ENCODE measurements at places on chromosomes 6 and 20.
A peak's percentile ranks its signal among the peaks of the same experiment; 100 is the strongest.

DNA sequence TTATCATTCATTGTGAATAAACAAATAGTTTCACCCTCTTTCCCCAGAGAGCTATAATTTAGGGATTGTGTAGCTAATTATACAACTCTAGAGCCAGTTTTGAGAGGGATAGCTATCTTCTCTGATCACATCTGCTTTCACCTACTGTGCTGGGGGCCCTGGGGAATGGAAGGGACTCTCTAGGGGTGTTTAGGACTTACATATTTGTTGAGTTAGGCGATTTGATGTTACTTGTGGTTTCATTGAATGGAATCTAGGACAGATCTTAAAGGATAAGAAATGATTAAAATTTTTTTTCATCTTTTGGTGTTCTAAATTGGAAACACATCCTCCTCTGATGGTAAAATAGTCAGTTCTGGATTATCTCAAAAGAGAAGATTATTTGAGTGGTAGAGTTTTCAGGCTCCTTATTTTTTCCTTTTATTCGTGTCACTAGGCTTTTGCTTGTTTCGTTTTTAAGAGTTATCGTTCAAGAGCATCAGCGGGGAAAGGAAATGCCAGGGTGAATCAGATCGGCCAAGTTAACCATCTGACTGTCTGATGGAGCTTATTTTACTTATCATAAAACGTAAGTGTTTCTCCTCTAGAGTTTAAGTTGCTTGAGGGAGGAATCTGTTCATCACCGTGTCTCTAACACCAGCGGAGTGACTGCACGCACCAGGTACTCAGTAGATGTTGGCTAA, 236.7 kb downstream of the FARS2 start:
- peak; percentile 50 for DNase-seq

DNA sequence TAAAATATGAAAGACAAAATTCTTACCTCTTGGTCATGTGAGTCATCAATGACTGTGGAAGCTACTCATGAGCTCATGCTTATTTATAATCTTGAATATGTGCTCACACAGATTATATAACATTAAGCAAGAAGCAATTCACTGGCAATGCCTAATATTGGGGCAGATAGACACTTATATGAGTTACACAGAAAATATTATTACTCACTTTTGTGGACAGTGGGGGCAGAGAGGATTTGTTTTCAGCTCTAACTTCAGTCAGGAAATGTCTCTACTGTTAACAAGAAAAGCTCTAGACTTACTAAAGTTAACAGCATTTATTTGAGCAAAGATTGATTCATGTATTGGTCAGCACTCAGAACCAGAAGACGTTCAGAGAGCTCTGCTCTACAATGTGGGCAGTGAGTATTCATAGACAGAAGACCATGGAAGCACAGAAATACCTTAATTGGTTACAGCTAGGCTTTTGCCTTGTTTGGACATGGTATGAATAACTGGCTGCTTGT, 85.8 kb upstream of the AHI1 start:
- no peak for DNase-seq

DNA sequence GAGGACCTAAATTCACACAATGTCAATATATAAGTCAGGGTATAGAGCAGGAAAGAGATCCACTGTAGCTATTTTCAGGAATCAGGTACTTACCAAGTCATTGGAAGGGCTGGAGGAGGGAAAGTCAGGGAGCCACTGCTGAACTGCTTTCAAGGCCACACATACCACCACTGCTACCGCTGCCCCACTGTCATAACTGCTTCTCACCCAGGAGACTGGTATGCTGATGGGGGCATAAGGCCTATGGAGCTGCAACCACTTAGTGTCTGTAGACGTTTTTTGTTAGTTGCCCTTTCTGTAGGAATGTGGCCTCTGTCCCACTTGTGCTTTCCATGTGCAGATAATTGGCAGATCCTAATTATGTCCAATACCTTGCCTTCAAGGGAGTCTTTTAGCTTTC, 5.4 kb downstream of the SMAP1 start:
- DNase-seq, result no peak

DNA sequence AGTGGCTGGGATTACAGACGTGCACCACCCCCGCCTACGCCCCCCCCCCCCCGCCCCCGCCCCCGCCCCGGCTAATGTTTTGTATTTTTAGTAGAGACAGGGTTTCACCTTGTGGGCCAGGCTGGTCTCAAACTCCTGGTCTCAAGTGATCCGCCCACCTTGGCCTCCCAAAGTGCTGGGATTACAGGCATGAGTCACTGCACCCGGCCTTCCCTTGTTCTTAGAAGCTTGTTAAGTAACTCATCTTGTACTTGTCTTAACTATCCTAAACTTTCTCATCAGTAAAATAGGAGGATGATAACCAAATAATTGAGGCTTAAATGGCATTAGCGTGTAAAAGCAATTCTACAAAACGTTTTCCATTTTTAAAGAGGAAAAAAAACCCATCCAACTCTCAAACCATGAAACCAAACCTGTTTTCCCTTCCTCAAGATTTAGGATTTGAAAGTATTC, 4.2 kb downstream of the CDYL start:
- no peak for DNase-seq

- peak; percentile 10 for DNase-seq
Observed at GRCh38 chr6:143368426-143368825, 82.1 kb downstream of the ADAT2 start.

- no peak for DNase-seq
Observed at GRCh38 chr6:138526822-138527235, 27.5 kb upstream of the NHSL1 start.

DNA sequence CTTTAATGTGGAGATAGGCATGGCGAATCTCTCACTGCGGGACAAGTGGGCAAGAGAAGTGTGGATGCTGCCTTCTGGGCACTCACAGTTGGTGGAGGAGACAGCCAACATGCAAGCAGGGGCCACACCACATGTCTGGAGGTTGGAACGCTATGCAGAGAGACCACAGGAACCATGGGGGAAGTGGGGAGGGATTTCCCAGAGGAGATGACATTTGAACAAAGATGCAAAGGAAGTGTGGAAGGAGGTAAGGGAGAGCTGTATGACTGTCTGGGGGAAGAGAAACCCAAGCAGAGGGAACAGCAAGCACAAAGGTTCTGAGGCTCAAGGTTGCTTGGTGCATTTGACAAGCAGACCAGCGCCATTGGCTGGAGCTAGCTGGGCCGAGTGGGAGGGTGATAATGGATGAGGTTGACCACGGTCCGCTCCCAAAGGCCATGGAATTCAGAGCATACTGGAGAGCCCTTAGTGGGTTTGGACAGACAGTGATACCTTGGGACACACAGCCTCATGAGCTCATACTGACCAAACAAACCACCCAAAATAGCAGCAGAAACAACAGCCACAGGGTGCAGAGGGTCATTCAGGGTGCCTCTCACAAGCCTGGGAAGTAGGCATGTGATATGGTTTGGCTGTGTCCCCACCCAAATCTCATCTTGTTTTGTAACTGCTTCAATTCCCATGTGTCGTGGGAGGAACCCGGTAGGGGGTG, 7.6 kb upstream of the FAM110A start:
- no peak for DNase-seq

DNA sequence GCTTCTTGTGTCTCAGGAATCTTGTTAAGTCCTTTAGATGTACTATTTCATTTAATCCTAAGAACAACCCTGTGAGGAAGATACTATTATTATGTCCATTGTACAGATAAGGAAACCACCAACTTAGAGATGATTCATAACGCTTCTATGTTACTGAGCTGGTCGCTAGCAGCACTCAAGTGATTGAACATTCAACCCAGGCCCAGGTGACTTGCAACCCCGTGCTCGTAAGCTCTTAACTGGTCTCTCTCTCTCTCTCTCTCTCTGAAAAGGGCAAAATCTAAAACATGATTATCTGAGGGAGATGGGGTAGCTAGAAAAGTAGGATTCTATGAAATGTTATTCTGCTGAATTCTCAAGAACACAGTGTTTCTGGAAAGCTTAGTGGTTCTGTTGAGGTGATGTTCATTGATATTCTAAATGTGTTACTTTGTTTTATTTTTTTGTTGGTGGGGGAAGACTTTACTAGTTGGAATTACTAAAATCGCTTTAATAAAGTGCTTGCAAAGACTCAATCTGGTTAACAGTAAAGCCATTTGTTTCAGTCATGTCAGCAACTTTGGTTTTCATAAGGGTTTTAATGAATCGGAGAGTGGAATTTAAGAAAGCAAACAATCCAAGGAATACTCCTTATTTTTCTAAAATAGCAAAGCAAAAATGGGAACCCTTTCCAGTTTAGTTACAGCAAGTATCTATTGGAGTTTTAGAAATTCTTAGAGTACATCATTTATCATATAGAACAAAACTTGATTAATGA, 265.0 kb upstream of the TAB2 start:
- no peak for DNase-seq

DNA sequence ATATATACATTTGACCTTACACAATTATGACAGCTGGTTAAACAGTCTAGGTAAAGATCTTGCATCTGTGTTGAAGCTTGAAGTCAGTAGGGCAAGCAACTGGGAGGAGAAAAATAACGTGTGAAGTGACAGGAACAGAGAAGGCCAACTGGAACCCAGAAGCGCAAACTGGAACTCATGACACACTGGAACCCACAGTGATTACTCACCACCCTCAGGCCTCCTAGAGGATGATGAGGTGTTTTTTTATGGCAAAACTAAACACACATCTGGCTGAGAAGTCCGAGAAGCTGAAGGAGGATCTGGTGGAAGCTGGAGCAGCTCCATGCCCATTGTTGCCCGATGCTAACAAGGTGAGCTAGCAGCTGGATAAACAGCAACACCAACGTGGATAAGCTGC, 108.1 kb downstream of the TMEM200A start:
- DNase-seq, result no peak

- no peak for DNase-seq
Observed at GRCh38 chr6:144478483-144478882, 193.3 kb downstream of the UTRN start.

- no peak for DNase-seq
Observed at GRCh38 chr20:54848262-54848661, 372.9 kb downstream of the DOK5 start.

GRCh38 chr6:97053643-97054411, 129.3 kb downstream of the KLHL32 start:
- DNase-seq, result no peak

DNA sequence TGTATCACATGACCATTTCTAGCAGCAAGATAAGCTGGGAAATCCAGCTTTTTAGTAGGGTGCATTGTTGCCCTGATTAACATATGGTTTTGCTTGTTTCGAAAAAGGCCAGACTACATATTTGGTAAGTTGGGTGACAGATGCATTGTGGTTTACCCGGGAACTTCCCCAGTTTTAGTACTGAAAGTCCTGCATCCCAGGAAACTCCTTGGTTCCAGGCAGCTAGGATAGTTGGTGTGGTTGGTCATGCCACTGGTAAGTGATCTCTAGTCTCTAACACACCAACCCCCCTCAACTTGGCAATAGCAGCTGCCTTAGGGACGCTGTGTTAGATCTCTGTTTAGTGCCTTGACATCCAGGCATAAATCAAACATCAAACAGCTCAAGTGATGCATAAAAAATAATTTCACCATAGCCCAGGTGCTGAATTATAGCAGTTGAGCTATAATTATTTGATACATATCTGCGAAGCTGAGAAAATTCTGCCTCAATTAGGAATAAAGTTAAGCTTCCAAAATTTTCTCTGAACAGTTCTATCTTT, 216.5 kb downstream of the TFAP2C start:
- DNase-seq, result no peak

DNA sequence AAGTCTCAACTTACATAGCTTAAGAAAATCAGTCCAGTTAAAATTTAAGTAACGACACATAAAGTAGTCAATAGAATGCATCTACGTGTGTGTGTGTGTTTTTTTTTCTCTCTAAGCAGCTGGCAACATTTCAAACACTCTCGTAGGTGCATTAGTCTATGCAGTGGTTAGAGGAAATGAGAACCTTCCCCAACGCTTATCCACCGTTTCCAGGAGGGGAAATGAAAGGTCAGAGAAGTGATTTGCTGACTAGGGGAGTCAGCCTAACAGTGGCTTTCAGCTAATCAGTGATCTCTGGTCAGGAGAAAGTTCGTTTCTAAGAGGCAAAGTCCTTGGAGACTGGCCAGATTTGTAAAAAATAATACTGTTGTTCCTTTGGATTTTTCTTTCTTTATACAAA, 806.6 kb downstream of the C6orf118 start:
- DNase-seq, result no peak

DNA sequence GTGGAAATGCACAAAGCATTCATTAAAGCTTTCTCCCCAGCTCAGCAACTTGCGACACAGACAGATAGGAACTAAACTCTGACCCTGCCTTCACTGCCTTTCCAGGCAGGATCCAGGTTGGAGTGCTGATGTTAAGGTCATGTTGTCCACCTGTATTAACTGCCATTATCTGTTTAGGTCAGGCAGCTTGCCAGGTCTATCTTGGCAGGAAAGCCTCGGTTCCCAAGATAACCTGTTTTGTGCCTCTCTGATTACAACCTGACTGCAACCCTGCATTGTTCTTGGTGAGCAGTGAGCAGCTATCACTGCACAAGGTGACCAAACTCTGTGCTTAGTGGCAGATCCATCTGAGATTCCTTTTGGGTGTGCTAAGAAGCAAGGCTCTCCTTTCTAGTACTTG, 23.2 kb upstream of the ELOVL2 start:
- DNase-seq, result no peak

GRCh38 chr20:46303176-46303956, 4.9 kb downstream of the CDH22 start:
- DNase-seq, result no peak

DNA sequence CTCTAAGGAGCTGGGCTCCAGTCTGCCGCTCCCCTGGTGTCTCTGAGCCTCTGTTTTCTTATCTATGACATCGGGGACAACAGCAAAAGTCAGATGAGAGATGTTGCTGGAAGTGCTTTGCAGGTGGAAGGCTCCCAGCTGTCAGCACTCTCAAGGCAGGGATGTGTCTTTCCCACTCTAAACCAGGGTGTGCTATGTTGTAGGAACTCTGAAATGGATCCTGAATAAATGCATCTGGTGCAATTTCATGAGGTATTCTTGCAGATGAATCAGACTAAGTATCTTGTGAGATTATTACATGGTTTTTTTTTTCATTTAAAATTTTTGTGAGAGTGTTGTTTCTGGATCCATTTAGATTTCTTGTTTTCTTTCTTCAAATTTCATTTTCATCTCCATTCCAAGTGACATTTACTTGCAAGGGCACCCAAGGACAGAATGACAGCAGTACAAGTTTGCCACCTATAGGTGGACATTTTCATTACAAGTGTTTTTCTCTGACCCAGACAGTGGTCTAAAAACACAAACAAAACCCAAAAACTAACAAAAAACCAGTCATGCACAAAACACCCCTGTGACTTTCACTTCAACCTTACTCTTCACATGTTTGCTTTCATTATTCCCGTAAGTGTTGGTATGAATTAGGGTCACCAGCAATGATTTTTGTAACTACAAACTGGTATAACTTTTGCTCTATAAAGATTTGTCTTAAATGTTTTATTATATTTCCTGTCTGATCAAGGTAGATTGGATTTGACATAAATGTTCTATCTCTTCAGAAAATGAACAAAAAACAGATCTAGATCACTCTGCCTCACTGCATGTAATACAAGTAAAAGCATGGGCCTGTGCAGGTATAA, 14.7 kb upstream of the SIM1 start:
- DNase-seq, result no peak

- DNase-seq, result no peak
Observed at GRCh38 chr6:122839906-122840305, 50.8 kb downstream of the SMPDL3A start.

GRCh38 chr20:16475225-16475624, 98.0 kb downstream of the KIF16B start:
- peak; percentile 41 for DNase-seq

- DNase-seq, result no peak
Observed at GRCh38 chr6:135465903-135466302, 31.6 kb downstream of the AHI1 start.

- DNase-seq, result no peak
Observed at GRCh38 chr6:165047952-165048351, 261.5 kb downstream of the C6orf118 start.

GRCh38 chr6:30163090-30163917, at the start of gene TRIM15:
TRIM15 (plus strand) TSS chr6:30163546; CDS start chr6:30163685, 139 bp downstream.
- no peak for DNase-seq

GRCh38 chr6:156021746-156022396, 566.2 kb upstream of the NOX3 start:
- no peak for DNase-seq

All from brain pericyte (primary cell).